Pancreas (tissue), 10 donors: ENCODE measurements at places on chromosomes 4 and X. TPM values are rescaled to one million over a fixed set of nuclear protein-coding genes. Genes with fewer than 3 reads are reported as not detected.

GRCh38 chr4:24856586-24856985 is 56.3 kb downstream of the CCDC149 start:
- no peak for DNase-seq

The PPP1R2C gene
- not detected for total RNA-seq

The FOXR2 gene
- not detected for total RNA-seq

DNA sequence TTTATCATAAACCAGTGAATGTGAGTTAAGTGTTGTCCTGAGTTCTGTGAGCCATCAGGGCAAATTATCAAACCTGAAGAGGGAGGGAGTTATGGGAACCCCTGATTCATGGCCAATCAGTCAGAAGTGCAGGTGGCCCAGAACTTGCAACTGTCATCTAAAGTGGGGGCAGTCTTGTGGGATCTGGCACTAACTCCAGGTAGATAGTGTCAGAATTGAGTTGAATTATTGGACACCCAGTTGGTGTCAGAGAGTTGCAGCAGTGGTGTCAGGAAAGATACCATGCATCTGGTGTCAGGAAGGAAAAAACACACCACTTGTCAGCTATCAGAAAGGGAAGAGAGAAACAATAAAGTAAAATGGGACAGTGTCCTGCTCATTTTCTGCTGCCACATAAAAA is 8.4 kb downstream of the CORIN start:
- no peak for DNase-seq

The FAM9B gene
- not detected for total RNA-seq

DNA sequence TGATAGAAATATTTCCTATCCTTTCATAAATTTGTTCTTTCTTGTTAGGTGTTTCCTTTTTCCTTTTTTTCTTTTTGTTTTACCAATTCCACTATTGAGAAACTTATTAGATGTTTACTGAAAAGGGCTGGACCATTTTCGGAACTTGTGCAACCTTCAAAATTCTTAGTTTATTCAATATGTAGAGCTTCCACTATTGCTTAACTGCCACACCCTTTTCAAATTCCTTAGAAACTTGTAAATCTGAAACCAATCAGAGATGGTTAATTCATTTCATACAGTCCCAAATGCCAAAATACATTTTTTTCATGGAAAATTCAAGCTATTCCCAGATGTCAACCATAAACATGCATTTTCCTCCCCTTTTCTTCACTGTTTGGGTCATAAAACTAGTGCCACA is 66.1 kb upstream of the SLC39A8 start:
- DNase-seq: no peak

DNA sequence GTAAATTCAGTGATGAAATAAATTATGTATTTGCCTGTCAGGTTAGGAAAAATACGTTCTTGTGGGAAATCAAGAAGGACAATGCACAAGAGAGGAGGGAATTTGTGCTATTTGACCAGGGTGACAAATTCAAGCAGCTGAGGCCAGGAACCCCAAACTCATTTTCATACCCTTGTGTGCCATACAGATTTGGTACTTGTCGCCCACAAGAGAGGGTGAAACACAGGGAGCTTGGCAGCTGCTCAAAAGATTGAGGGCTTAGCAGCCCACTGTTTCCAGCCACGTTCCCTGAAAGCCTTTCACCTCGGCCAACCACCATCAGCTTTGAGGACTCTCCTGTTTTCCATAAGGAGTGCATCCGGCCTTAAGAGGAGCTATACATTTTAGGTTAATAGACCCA is 111.2 kb downstream of the COL25A1 start:
- no peak for DNase-seq

DNA sequence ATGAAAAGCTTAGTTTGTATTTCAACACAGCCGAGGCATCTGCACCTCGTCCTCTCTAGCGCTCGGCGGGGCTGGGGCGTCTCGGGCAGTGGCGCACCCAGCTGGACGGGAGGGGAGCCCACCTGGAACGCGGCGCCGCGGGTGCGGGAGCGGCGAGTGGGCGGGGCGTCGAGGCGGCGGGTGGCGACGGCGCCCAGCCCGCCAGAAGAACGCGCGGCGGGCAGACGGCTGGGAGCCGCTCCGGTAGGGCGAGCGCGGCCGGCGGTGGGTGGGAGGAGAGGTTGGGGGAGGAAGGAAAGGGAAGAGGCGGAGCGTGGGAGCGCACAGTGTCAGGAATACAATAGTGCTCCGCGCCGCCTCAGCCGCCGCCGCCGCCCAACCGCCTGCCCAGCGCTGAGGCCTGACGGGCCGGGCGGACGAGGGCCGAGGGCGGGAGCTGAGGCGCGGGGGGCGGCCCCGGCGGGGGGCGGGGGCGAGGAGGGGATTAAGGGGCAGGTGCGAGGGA is at the start of gene JADE3:
TSS of gene JADE3 (plus strand) at position 324 of the 505 bp plus-strand sequence. CDS start 72,474 bp downstream, outside the sequence.
- peak; percentile 78 for DNase-seq

DNA sequence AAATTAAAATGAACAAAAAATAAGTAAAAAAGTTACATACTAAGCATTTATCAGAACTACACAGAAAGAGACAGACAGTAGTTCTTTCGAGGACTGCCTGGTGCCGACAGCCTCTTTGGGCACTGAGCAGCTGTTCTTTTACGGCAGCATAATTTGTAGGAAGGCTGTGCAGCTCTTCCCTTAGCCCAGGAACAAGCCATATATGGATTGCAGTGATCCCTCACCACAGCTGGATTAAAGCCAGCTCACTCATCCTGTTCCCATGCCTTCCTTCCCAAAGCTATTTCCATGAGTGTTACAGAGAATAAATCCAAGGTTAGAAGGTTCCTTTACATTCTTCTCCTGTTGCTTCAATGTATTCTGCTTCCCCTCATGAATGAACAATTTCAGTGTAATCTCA is 71.7 kb downstream of the DDX60L start:
- no peak for DNase-seq

The RAB39B gene
- total RNA-seq: 2.1 TPM
